ENCODE measurements at places on chromosomes 7 and 10.

DNA sequence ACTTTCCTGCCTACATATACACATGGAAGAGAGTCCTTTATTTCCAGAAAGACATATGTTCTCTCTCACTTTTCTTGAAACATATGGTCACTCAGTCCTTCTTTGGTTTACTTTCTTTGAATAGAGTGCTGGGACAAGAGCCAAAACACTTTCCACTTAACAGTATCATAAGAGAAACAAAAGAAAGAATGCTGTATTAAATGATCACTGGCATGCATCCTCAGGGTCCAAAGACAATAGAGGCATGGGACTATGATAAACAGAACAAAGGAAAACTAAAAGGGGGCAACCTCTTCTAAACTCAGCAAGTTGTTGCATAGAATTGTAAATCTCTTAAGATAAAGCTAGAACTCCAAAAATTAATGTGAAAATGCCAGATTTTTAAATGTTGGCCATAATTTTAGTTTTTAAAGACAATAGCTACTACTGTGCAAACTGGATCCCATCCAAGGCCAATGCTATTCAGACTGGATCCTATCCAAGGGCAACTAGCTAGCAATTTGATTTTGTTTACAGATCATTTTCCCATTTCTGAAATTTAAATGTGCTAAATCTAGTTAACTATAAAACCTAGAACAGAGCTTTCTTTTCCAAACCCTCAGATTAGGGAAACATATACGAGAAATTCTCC is 687.5 kb downstream of the SORCS3 start:
- no peak for DNase-seq

GRCh38 chr10:8800426-8800825 is 745.9 kb downstream of the GATA3 start:
- DNase-seq: no peak

DNA sequence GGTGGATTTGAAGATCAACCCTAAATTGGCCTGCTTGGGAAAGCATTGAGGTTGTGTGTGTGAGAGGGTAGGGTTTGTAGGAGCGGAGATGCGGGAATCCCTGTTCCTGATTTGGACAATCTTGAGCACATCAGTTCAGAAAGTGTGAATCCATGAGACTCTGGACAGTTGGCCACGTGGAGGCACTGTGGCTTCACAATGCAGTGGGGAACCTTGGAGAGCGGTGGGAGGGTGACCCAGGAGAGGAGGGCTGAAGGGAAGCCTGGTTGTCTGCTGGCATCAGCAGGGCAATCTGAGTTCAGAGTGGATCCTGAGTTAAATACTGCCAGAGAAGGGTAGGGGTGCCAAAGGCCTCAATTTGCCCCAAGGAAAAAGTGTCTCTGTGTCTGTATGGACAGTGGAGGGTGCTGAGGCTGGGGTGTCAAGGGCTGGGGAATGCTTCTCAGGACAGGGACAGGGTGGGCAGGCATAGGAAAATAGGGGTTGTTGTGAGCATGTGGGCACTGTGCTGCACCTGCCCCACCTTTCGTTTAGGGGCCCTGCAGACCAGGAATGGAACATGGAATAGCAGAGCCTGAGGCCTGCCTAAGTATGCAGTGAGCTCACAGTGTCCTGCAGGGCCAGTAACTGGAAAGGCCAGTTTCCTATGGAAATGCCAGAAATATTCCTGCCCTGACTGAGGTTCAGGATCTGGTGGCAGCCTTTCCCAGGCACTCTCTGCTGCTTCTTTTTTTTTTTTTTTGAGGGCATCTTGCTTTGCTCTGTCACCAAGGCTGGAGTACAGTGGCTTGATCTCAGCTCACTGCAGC is 162.9 kb upstream of the PRSS58 start:
- DNase-seq: no peak

- no peak for DNase-seq
These were observed 33.3 kb downstream of the TACC2 start for GRCh38 chr10:122022276-122022675.

DNA sequence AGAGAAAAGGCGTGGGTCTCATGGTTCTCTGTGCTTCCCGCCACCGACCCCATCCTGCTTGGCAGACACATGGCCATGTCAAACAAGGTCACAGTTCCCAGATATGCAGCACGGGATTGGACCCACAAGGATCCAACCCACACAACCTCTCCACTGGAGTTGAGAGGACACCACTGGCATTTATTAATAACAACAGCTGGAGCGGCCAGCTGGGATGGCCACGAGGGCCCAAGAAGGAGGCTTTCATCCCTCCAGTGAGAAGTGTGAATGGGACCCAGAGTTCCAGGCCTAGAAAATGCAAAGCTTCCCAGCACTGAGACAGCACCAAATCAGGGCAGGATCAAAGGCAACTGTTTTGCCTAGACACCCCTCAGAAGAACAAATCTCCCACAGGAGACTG is 31.5 kb downstream of the FGFR2 start:
- DNase-seq: no peak

DNA sequence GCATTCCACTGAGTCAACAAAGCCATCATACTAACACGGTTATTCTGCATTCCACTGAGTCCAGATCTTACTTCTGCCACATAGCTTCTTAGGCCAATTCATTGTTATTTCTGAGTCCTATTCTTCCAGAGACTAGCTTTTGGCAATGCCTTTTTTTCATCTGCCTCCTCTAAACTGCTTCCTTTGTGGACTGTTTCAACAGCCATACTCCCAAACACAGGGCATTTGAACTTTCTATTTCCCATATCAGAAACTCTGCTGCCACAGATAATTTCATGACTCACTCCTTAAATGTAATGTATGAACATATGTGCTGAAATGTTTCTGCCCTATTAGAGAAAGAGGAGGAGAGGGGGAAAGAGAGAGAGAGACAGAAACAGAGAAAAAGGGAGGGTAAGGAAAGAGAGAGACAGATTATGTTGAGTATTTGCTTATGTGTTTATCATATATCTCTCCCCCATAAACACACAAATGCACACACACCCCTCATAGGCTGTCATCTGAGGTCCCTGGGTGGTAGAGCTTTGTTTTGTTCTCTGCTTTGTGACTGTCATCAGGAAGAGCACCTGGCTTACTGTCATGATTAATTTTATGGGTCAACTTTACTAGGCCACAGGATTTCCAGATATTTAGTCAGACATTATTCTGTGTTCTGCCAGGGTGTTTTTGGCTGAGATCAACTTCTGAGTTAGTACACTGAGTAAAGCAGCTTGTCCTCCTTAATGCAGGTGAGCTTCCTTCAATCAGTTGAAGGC is 308.0 kb upstream of the KCND2 start:
- no peak for DNase-seq

DNA sequence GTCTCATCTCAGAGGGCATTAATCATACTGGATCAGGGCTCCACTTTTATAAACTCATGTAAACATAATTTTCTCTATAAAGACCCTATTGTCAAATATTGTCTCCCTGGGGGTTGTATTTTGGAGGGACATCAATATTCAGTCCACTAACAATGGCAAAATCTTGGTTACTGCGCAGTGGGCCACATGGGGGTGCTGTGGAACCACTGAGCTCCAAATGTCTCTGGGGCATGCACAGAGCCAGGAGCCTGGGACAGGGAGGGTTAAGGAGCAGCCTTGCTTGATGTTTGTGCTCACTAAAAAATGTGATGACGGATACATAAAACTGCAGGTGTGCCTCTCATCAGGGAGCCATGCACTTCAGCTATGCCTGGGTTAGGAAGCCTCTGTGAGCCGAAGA is 62.1 kb upstream of the PRSS58 start:
- DNase-seq: no peak

All from H1 (cell line).